ENCODE measurements at places on chromosomes 16 and 17.

- DNase-seq, result no peak
Measured at GRCh38 chr16:31458073-31458843, 1.0 kb upstream of the ARMC5 start.

- DNase-seq, result no peak
Measured at GRCh38 chr17:37746617-37747016, 1.8 kb upstream of the HNF1B start.

DNA sequence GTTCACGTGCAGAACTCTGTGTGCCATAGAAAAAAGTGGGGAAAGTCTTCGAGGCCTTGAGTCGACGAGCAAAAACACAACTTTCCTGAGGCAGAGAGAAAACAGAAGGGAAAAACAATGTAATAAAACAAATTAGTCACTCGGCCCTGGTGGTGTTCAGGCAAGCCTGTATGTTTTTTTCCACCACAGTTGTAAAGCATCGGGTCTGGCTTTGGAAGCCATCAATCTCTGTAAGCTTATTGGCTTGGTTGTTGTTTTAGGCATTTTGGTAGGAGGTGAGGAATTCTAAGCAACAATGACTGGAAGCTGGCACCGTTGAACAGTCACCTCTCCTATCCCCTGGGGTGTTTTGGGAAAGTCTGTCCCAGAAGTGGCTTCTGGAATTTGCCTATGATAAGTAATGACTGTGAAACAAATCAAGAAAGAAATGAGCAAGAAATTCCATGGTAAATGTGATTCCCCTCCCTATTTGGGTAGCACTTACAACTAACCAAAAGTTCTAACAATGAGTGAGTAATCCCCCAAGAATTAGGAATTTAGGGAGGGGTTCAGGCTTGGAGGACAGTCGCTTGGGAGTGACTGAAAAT is 2.8 kb downstream of the CDH13 start:
- no peak for DNase-seq

DNA sequence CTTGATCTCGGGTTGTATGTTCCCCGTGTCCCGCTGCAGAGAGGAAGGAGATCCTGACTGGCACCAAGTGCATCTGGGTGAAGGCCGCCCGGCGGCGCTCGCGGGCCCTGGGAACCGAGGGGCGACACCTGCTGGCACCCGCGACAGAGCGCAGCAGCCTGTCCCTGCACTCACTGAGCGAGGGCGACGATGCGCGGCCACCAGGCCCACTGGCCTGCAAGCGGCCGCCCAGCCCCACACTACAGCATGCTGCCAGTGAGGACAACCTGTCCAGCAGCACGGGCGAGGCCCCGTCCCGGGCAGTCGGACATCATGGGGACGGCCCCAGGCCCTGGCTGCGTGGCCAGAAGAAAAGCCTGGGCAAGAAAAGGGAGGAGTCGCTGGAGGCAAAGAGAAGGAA is 7.5 kb downstream of the BTBD17 start:
- DNase-seq, result no peak

- no peak for DNase-seq
Measured at GRCh38 chr17:28744104-28744971, 527 bp downstream of the TRAF4 start.

- DNase-seq, result no peak
Measured at GRCh38 chr17:17235212-17236174, 1.5 kb downstream of the FLCN start.

DNA sequence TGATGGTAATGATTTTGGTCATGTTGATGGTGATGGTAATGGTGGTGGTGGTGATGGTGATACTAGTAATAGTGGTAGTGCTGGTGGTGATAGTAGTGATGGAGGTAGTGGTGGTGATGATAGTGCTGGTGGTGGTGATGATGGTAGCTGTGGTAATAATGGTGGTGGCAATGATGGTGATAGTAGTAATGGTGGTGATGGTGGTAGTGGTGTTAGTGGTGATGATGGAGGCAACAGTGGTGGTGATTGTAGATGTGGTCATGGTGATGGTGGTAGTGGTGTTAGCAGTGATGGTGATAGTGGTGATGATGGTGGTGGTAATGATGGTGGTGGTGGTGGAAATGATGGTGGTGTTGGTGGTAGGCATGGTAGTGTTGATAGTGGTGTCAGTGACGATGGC is 127.0 kb upstream of the RPL38 start:
- DNase-seq, result no peak
